Activated CD4-positive, alpha-beta T cell treated with anti-CD3 and anti-CD28 coated beads, Interleukin-2, amount 50 U/mL, for 4 hours (primary cell): ENCODE measurements at places on chromosomes 1 and 21.
A peak's percentile ranks its signal among the peaks of the same experiment; 100 is the strongest.

- DNase-seq = no peak
Observed at GRCh38 chr1:205250699-205251098, 23.0 kb downstream of the TMCC2 start.

GRCh38 chr1:24150234-24151174 is 7.6 kb upstream of the IL22RA1 start:
- peak; percentile 86 for DNase-seq

DNA sequence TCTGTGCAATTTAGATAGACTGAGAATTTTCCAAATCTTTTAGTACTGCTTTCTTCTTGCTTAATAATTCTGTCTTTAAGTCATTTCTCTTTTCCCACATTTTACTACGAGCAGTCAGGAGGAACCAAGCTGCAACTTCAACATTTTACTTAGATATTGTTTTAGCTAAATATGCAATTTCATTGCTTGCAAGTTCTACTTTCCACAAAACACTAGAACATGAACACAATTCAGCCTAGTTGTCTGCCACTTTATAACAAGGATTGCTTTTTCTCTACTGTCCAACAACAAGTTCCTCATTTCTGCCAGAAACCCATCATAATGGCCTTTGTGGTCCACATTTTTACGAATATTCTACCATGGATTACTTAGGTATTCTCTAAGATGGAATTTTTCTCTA is 36.6 kb downstream of the SORT1 start:
- no peak for DNase-seq

- DNase-seq = no peak
Observed at GRCh38 chr1:89980605-89981004, 14.3 kb upstream of the ZNF326 start.

GRCh38 chr1:203172184-203173010 is 3.2 kb downstream of the MYBPH start:
- DNase-seq = peak; percentile 25

DNA sequence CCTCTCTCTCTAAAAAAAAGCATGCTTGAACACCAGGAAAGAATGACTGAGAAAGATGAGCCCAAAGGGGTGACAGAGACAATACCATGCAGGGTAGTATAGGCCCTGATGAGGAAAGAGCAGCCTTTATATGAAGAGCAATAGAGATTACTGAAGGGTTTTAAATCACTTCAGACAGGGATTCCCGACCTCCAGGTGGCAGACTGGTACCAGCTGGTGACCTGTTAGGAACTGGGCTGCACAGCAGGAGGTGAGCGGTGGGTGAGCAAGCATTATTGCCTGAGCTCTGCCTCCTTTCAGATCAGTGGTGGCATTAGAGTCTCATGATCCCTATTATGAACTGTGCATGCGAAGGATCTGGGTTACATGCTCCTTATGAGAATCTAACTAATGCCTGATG is 30.8 kb upstream of the GTF2B start:
- DNase-seq = no peak

- no peak for DNase-seq
Observed at GRCh38 chr1:219476716-219477115, 136.2 kb downstream of the ZC3H11B start.

- no peak for DNase-seq
Observed at GRCh38 chr1:36089393-36090121, 865 bp downstream of the ADPRS start.

- DNase-seq = no peak
Observed at GRCh38 chr21:25638660-25639550, at the start of gene JAM2. Gene JAM2 (plus strand): TSS chr21:25639258. CDS start chr21:25639822, 564 bp downstream.
